ENCODE measurements at places on chromosomes 12 and 14.

GRCh38 chr14:93113678-93114067, 2.1 kb downstream of the ITPK1 start:
- no peak for DNase-seq

GRCh38 chr12:122730215-122731014, at the start of gene HCAR1:
HCAR1 (minus strand) TSS chr12:122730844; CDS start chr12:122730339, 505 bp downstream.
- DNase-seq: peak; percentile 27

DNA sequence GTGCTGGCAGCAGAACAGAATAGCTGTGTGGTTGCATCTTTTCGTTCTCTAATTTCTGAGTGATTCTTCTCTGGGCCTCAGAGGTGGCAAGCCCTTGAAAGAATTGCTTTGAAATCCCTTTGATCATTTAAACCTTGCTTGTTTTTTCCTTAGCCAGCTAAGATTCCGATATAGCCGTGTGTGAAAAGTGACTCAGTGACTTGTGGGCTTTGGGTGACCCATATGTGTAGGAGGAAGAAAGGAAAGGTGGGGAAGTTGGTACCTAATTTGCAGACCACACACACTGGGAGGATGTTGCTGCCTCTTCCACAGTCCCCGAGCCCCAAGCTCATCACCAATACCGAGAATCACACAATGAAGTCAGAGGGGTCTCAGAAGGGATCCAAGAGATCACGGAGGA, 18.8 kb downstream of the SLC24A4 start:
- DNase-seq: peak; percentile 54

DNA sequence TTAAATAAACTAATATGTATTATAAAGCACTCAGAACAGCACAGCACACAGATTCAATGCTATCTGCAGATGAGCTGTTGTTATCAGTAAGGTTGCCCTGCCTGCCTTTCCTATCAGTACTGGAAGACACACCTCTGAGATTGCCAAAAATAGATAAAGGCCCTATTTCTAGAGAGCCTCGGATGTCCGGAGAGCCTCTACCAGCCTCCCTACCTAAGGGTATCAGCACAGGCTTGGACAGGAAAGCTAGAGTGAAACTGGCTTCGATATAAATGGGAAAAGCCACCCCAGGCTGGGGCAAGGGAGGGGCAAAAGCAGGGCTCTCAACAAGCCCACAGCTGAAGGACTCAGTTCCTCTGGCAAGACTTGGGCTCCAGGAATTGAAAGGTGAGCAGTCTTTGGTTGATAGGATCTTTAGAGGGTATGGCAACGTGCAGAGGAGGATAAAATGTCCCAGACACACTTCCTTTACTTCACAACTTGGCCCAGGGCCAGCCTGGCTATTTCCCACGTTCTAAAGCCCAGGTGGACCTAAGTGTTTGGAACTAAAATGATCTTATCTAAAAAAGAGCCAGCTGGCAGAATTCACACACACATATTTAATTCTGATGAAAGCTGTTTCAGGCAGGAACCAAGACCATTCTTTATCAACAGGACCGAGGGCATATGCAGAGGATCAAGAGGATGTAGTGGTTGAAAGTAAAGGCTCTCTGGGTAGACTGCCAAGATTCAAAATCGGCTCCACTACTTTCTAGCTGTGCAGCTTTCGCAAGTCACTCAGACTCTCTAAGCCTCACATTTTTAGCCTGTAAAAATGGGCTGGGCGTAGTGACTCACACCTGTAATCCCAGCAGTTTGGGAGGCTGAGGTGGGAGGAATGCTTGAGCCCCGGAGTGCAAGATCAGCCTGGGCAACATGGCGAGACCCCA, 37.8 kb upstream of the ITPR2 start:
- no peak for DNase-seq

GRCh38 chr12:72111706-72112105, 160.5 kb upstream of the TRHDE start:
- DNase-seq: no peak

DNA sequence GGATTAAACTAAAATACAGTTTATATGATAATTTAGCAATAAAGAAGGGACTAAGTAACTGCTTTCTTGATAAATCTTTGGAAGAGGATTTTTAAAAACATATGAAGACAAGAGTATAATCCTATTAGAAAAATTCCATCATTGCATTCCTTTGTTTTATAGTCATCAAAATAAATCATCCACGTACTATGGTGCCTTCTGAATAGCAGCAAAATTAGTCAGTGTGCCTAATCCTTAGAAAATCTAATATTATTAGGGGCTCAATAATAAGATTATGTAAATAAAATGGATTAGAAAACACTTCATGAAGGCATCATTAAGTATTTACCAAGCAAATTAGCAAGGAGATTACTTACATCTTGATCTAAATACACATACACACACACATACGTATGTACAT, 102.1 kb downstream of the KCNH5 start:
- DNase-seq: no peak

- DNase-seq: peak; percentile 8
Measured at GRCh38 chr12:21656905-21657325, 727 bp downstream of the LDHB start.

GRCh38 chr12:45232146-45232755, 16.4 kb downstream of the ANO6 start:
- DNase-seq: no peak

DNA sequence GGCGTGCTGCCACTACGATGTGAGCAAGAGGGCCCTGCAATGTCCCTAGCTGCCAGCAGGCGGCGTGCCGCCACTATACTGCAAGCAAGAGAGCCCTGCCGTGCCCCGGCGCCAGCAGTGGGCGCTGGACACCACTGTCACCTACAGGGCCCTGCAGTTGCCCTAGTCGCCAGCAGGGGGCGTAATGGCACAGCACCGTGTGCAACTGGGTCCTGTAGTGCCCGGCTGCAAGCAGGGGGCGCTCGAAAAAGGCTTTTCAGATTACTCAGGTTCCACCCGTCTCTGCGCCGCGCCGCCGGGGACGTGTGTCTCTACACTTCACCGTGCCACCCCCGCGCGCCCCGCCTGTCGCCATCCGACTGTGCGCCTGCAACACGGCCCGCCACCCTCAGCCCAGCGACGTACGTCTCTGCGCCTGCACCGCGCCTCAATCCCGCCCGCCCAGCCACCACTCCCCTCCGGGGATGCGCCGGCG, 1356.9 kb downstream of the TMEM121 start:
- DNase-seq: no peak

GRCh38 chr12:102197789-102198188, at the start of gene PMCH:
PMCH (minus strand) TSS chr12:102197833; CDS start chr12:102197770, 63 bp downstream.
- no peak for DNase-seq

- DNase-seq: no peak
Measured at GRCh38 chr12:119842380-119842779, 34.7 kb downstream of the CIT start.

GRCh38 chr14:95609398-95609990, 74.6 kb downstream of the GLRX5 start:
- no peak for DNase-seq

DNA sequence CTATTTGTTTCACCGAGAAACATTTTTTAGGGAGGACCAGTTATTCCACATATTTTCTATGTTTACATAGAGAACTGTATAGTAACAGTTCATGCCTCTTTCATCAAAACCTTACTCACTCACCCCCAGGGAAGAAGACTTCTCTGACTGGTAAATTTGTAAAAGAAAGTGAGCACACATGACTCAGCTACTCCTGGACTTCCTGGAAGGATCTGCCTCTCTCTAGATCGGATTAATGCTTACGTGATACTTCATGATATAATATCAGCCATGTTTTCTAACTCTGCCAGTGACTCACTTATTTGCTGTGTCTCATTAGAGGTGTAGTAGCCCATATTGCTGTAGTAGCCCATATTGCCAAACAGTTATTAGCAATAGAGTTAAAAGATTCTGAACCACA, 494.3 kb upstream of the ATXN7L3B start:
- no peak for DNase-seq

- DNase-seq: no peak
Measured at GRCh38 chr12:10634427-10634826, 21.0 kb upstream of the MAGOHB start.

DNA sequence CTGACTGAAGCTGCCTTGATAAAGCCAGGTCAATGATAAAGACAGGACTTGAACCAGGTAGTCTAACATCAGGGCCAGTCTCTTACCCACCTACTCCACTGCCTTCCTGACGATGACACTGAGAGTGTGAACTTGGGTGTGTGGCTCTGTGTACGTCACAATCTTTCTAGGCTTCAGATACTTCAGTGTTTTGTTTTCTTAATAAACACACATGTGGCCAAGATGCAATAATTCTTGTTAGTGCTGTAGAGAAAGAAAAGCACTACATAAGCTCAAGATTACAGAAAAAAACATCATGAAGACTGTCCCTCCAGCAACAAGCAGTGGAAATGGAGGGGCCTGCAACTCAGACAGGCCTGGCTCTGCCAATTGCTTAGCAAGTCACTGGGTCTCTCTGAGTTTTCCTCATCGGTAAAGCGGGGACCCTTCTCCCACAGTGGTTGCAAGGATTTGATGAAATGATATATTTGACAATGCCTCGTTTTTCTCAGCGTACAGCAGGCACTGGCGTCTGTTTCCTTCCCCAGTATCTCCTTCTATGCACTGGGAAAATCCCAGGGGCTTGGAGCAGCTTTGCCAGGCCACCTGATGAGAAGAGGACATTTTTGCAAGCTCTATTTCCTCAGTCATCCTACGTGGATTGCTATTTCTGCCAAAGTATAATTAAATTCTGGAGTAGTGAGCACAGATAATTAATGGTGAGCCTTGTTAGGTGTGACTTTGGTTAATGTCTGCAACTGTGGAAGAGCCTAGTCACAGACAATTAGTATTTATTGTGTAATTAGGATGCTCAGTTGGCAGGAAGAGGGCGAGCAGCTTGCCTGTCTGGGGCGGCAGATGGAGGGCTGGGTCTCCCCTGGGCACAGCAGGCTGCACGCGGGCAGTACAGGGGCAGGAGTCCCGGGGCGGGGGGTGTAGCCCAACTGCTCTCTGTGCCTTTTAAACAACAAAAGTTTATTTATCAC, 55.8 kb upstream of the CHGA start:
- DNase-seq: no peak

DNA sequence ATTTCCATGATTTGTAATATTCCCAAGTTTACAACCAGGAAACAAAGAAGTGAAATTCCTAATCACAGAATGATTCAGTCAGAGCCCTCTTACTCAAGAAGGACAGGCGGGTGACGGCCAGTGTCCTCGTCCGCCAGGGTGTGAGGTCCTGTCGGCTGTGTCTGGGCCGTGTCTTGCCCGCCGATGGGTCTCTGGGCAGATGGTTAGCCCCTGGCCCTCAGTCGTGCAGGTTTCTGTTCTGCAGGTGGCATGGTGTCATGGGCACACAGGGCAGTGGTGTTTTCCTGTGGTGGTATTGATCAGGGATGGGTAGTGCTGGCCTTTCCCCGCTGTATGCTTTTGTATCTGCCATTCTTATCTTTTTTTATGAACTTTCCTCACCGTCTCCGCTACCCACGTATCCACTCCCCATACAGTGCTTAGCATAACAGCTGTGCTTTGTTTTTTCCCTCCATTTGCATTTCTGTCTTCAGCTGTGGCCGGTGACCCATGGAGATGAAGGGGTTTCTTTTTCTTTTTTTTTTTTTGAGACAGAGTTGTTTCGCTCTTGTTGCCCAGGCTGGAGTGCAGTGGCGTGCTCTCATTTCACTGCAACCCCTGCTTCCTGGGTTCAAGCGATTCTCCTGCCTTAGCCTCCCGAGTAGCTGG, 100.7 kb downstream of the TSPAN9 start:
- DNase-seq: no peak

DNA sequence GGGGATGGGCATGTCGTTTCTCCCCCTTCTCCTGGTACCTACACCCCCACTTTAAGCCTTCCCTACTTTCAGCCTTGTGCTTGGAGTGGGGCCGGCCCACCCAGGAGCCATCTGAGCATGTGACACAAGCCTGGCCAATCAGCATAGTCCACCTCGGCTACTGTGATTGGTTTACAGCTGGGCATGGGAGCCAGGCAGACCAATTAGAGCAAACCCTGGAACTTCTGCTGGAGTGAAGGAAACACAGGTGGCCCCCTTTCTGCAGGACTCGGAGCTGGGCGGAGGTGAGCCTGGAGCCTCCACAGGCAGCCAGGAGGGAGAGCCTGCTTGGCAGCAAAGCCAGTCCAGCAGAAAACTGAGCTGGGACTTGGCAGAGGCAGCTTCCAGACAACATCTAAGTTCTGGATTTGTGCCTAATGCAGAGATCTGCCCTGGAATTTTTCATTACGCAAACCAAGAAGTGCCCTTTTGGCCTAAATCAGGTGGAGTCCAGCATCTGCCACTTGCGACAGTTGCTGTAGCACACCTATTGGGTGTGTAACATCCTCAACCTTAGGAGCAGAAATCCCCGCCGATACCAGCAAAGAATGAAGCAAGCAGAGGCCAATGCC, 59.5 kb downstream of the SCARB1 start:
- DNase-seq: no peak

DNA sequence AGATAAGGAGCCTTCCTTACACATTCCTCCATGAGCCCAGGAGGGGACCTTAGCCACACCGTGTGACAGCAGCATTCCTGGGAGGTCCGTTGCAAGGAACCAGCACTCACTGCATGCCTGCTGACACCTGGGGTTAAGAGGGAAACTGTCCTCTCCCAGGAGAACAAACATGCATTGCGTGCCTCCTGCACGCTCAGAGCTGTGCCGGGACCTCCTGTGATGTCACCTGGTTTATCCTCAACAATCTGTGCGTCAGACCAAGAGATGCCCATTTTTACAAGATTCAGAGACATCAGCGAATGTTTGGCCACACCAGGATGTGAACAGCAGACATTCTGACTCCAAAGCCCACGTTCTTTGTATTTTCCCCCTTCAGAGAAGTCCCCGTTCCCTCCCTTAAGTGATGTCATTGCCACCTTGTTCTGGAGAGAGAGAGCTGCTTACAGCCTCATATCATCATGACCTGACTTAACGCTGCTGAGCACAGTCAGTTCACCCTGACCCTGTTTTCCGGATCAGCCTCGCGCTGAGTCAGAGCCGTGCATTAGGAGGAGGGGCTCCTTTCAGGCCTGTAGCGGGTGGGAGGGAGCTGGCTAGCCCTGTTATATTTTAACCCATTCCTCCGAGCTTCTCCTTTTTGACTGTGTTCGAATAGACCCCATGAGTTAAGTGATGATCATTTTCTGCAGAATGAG, 36.2 kb downstream of the TMEM120B start:
- DNase-seq: no peak

DNA sequence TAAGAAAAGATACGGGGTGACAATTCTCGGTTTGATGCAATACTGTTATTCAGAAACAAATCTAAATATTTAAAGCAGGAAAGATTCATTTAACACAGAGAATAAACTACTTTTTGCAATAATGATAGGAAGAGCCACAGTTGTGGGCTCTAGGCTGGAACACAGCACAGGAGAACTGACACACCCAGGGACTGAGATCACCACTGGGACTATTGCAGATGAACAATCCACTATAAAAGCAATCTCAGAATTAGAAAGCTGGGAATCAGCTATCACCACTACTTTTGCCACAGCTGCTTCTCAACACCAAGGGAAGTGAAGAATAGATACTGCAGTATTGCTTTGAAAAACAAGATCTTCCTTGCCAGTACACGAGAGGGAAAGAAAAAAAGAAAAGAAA, 4.1 kb upstream of the PIK3C2G start:
- DNase-seq: no peak

- DNase-seq: no peak
Measured at GRCh38 chr12:76947304-76947703, 68.5 kb upstream of the CSRP2 start.
